ENCODE measurements at places on chromosomes 1 and 21. TPM values are rescaled to one million over a fixed set of nuclear protein-coding genes. Genes with fewer than 3 reads are reported as not detected.

SMIM1 gene
- total RNA-seq, result 17.8 TPM

FOXD3 gene
- not detected for total RNA-seq

CLEC20A gene
- total RNA-seq, result not detected

DNA sequence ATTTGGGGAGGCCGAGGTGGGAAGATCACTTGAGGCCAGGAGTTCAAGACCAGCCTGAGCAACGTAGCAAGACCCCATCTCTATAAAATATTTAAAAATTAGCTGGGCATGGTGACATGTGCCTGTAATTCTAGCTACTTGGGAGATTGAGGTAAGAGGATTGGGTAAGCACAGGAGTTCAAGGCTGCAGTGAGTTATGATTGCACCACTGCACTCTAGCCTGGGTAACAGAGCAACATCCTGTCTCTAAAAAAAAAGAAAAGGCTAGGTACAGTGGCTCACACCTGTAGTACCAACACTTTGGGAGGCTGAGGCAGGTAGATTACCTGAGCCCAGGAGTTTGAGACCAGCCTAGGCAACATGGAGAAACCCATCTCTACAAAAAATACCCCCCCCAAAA, 35.7 kb upstream of the RCC1 start:
- H3K27me3 ChIP-seq, result no peaks in the 10 kb centered on the region
- no peaks in the 10 kb centered on the region for H3K4me1 ChIP-seq
- DNase-seq, result no peak
- no peak overlapping the region for H3K27ac ChIP-seq
- peaks cover 24% of the 10 kb centered on the region for H3K36me3 ChIP-seq

DNA sequence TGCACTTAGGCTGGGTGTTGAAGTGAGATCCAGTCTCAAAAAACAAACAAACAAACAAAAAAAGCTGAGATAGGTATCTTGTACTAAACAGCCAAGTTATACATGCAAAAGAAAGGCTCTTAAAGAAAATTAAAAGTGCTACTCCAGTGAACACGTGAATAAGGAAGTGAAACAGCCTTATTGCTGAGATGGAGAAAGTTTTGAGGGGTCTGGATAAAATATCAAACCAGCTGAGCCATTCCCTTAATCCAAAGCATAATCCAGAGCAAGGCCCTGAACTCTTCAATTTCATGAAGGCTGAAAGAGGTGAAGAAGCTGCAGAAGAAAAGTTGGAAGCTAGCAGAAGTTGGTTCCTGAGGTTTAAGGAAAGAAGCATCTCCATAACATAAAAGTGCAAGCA, 360.5 kb upstream of the DAB1 start:
- H3K27ac ChIP-seq, result no peak overlapping the region
- no peak for DNase-seq
- no peak overlapping the region for H3K4me3 ChIP-seq
- no peaks in the 10 kb centered on the region for H3K36me3 ChIP-seq
- H3K27me3 ChIP-seq, result no peaks in the 10 kb centered on the region

DNA sequence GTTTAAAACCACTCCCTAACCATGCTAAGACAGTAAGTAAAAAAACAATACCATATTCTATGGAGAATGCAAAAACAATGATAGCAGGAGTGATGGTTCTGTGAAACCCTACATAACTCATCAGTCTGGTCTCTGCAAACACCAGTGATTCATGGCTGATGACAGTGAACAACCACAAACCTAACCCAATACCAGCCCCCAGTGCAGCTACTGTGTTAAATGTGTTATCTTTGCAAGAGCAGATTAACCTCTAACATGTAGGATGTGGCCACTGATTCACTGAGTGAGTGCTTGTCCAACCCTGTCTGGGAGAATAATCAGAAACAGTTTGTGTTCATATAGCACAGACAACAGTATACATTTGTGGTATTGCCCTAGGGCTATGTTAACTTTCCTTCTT, 100.2 kb upstream of the COG2 start:
- H3K27ac ChIP-seq, result no peak overlapping the region
- no peak overlapping the region for H3K4me3 ChIP-seq
- no peaks in the 10 kb centered on the region for H3K36me3 ChIP-seq
- H3K27me3 ChIP-seq, result no peaks in the 10 kb centered on the region

GRCh38 chr1:11341901-11342552, 69.0 kb downstream of the UBIAD1 start:
- no peaks in the 10 kb centered on the region for H3K4me1 ChIP-seq
- no peak overlapping the region for H3K4me3 ChIP-seq
- no peak for DNase-seq
- H3K36me3 ChIP-seq, result no peaks in the 10 kb centered on the region
- no peaks in the 10 kb centered on the region for H3K27me3 ChIP-seq

DNA sequence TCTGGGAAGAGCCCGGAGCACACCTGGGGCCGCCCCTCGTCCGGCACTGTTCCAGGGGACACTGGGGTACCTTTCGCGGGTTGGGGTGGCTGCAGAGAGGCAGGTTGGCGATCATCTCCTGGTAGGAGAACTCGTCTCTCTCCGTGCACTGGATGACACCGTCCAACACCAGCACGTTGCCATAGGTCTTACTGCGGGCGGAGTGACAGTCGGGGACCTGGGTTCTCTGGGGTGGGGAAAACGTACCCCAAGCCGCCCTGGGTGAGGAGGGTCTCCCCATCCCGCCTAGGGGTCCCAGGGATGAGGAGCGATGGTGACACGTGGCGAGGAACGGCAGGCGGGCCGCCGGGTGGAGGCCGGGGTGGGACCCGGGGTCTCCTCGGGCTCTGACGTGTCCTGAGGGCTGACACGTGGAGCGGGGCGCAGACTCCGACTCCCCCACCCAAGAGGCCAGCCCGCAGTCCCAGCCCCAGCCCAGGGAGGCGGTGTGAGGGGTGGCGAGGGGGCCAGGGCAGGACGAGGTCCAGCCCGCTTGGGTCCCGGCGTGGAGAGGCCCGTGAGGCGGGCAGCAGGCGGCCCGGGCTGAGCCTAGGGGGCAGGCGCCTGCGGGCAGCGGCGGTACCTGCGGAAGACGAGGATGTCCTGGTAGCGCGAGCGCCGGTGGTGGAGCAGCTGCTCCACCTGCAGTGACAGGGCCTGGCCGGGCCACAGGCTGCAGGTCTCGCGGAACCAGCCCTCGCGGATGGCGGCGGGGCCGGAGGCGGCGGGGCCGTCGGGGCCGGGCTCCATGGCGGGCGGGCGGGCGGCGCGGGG, 457 bp downstream of the SRM start:
- H3K4me1 ChIP-seq, result peaks cover 17% of the 10 kb centered on the region
- no peaks in the 10 kb centered on the region for H3K27me3 ChIP-seq
- peaks cover 48% of the 10 kb centered on the region for H3K36me3 ChIP-seq
- no peak overlapping the region for H3K27ac ChIP-seq
- DNase-seq, result no peak

All from upper lobe of left lung (tissue), 6 donors.